NCI-H460 (cell line): ENCODE measurements at places on chromosomes 7 and 10. TPM values are rescaled to one million over a fixed set of nuclear protein-coding genes. Genes with fewer than 3 reads are reported as not detected.

The NACAD gene
- total RNA-seq: 0.14 TPM in 1 of 2 replicates, not detected in the other

The RADIL gene
- 11.5 and 13.1 TPM in 2 replicates for total RNA-seq

The ITIH2 gene
- total RNA-seq: not detected in 2 replicates

The HHEX gene
- total RNA-seq: 21.6 and 23.5 TPM in 2 replicates

The SFRP5 gene
- not detected in 2 replicates for total RNA-seq

The SLC18A3 gene
- total RNA-seq: not detected in 2 replicates

The EPC1 gene
- 14.0 and 14.4 TPM in 2 replicates for total RNA-seq

The ZNF746 gene
- 22.7 and 23.4 TPM in 2 replicates for total RNA-seq

The MALRD1 gene
- total RNA-seq: not detected in 2 replicates

The ENTPD7 gene
- total RNA-seq: 14.8 and 17.6 TPM in 2 replicates

The SUN3 gene
- total RNA-seq: not detected in 2 replicates

The DENND11 gene
- total RNA-seq: 9.2 and 11.5 TPM in 2 replicates

The OR2A5 gene
- not detected in 2 replicates for total RNA-seq

The UPP1 gene
- total RNA-seq: 97.2 and 106 TPM in 2 replicates

The LANCL2 gene
- 2.8 and 4.6 TPM in 2 replicates for total RNA-seq

The PKD2L1 gene
- total RNA-seq: 0.05 TPM in 1 of 2 replicates, not detected in the other

The EBF3 gene
- not detected in 2 replicates for total RNA-seq

The OR2A42 gene
- total RNA-seq: not detected in 2 replicates

The GPC2 gene
- total RNA-seq: 2.9 and 3.7 TPM in 2 replicates

The LEP gene
- total RNA-seq: not detected in 2 replicates

The SH2B2 gene
- total RNA-seq: 3.2 and 3.3 TPM in 2 replicates

The TRPV6 gene
- not detected in 2 replicates for total RNA-seq

The RHEB gene
- 207 and 238 TPM in 2 replicates for total RNA-seq

The OR6B1 gene
- total RNA-seq: not detected in 2 replicates

The CRYGN gene
- 0.07 and 0.40 TPM in 2 replicates for total RNA-seq

The FOXI2 gene
- total RNA-seq: not detected in 2 replicates

The EBLN1 gene
- not detected in 2 replicates for total RNA-seq

The ZNRF2 gene
- 11.3 and 13.6 TPM in 2 replicates for total RNA-seq

The NSMCE4A gene
- total RNA-seq: 69.4 and 76.5 TPM in 2 replicates

The IFIT3 gene
- total RNA-seq: 2.5 and 3.1 TPM in 2 replicates

The NUTM2E gene
- not detected in 2 replicates for total RNA-seq

The HMX2 gene
- 1.1 and 1.7 TPM in 2 replicates for total RNA-seq

The ZNF37A gene
- 11.9 and 16.3 TPM in 2 replicates for total RNA-seq

The HECTD2 gene
- 14.0 and 17.1 TPM in 2 replicates for total RNA-seq

The DUSP5 gene
- 73.6 and 74.9 TPM in 2 replicates for total RNA-seq

The NRF1 gene
- total RNA-seq: 14.8 and 14.9 TPM in 2 replicates

The PIK3AP1 gene
- total RNA-seq: 0.47 and 1.3 TPM in 2 replicates

The RBP3 gene
- not detected in 2 replicates for total RNA-seq

The MSMB gene
- not detected in 2 replicates for total RNA-seq

The STAG3 gene
- total RNA-seq: 0.05 TPM in 1 of 2 replicates, not detected in the other

The HPSE2 gene
- total RNA-seq: not detected in 2 replicates

The PTN gene
- 0.12 TPM in 1 of 2 replicates, not detected in the other for total RNA-seq

The AFAP1L2 gene
- 0.06 TPM in 1 of 2 replicates, not detected in the other for total RNA-seq

The MYOZ1 gene
- total RNA-seq: not detected in 2 replicates

The BICC1 gene
- total RNA-seq: 0.49 and 0.52 TPM in 2 replicates

The CDK14 gene
- total RNA-seq: 0.94 and 1.2 TPM in 2 replicates

The PAX2 gene
- not detected in 2 replicates for total RNA-seq

The HOXA3 gene
- total RNA-seq: 4.4 and 5.8 TPM in 2 replicates

The LRRD1 gene
- not detected in 2 replicates for total RNA-seq

The GPR37 gene
- total RNA-seq: 3.8 and 4.4 TPM in 2 replicates

The CCT6A gene
- total RNA-seq: 134 and 137 TPM in 2 replicates

The CHRM2 gene
- total RNA-seq: not detected in 2 replicates

The ICA1 gene
- total RNA-seq: 17.1 and 24.1 TPM in 2 replicates

The GPR15LG gene
- not detected in 2 replicates for total RNA-seq

The AKR1C4 gene
- total RNA-seq: not detected in 2 replicates

The SAP25 gene
- 0.52 TPM in 1 of 2 replicates, not detected in the other for total RNA-seq

The MKI67 gene
- total RNA-seq: 26.0 and 29.7 TPM in 2 replicates

The AVPI1 gene
- 147 and 192 TPM in 2 replicates for total RNA-seq

The TPST1 gene
- total RNA-seq: 4.8 and 5.6 TPM in 2 replicates

The ERCC6 gene
- total RNA-seq: 7.9 and 10.3 TPM in 2 replicates
